NCI-H524 (cell line): ENCODE measurements at places on chromosomes 3 and 15.

DNA sequence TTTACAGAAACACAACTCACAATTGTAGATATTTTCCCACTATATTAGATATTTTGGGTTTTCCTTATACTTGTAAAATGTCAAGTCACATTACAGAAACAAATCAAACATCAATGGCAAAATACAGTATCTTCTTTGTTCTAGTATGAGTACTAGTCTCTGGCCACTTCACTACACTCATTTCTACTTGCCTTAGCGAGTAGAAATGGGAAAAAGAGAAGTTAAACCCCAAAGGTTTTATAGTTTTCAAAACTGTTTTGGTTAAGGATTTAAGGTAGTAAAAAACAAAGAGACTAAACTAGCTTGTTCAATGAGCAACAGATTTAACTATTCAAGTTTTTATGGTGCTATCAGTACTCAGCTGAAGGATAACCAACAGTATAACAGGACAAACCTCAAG, 81.7 kb downstream of the BTD start:
- DNase-seq: no peak

DNA sequence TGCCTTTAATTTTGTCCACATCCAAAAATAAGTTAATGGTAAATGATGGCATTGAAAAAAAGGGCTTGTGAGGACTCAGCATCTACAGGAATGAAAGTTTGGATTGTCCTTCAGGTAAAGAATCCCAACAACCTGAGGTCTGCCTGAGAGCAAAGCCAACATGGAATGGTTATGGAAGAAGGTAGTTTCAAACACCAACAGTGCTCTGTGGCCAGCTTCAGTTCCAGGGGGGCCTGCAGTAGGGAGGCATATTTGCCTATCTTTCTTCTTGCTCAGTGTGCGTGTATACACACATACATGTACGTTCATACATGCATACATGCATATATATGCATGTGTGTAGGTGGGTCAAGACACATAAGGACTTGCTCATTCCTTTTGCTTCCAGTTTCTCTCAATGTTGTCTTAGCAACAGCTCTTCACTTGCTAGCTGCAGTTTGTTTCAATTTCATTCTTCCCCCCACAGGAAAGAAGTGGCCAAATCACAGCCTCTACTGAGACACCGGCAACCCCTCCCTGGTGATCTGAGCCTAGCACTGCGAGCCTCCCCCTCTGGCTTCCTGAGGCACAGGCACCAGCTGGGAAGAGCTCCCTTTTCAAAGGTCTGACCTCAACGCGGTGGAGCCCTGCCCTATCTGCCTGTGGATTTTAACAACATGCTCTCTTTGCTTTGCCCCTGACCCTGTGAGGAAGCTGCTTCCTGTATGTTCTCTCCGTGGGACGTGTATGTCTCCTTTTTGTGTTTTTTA, 146.2 kb downstream of the KLF13 start:
- DNase-seq: peak; percentile 80

DNA sequence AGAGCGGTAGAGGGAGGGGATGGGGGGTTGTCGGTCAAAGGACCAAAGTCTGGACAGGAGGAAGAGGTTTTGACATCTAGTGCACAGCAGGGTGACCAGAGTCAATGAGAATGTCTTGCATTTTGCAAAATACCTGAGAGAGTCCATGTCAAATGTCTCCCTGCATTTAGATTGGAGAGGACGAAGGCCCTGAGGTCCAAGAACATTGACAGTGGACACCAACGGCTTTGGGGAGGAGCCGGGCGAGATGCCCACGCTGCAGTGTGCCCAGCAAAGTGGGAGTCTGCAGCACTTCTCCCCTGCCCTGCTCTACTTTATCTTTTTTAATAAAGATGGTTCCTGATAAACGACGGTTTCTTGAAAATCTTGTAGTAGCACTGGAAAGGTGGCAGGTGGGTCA, 67.4 kb upstream of the TAMM41 start:
- DNase-seq: no peak

- DNase-seq: no peak
These were observed 368.6 kb upstream of the GBE1 start for GRCh38 chr3:82130046-82130445.

DNA sequence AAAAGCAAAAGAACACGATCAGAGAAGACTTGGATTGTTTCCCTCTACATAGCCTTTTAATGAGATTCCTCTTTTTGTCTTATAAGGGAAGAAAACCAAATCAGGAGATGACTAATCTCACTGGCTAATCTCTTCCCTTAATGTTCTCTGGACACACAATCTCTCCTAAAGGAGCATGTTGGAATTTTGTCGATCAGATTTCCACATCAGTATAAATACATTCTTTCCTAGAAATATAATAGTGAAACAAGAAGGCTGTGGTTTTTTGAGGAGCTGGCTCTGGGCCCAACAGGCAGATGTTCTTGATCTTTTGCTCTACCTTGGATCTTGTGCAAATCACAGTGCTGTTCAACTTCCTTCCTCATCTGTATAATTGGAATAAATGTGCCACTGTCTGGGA, 94.0 kb downstream of the GTPBP8 start:
- no peak for DNase-seq

- DNase-seq: no peak
These were observed 72.0 kb downstream of the TFDP2 start for GRCh38 chr3:142077155-142077858.

GRCh38 chr3:148435534-148435933, 262.2 kb upstream of the AGTR1 start:
- DNase-seq: no peak

DNA sequence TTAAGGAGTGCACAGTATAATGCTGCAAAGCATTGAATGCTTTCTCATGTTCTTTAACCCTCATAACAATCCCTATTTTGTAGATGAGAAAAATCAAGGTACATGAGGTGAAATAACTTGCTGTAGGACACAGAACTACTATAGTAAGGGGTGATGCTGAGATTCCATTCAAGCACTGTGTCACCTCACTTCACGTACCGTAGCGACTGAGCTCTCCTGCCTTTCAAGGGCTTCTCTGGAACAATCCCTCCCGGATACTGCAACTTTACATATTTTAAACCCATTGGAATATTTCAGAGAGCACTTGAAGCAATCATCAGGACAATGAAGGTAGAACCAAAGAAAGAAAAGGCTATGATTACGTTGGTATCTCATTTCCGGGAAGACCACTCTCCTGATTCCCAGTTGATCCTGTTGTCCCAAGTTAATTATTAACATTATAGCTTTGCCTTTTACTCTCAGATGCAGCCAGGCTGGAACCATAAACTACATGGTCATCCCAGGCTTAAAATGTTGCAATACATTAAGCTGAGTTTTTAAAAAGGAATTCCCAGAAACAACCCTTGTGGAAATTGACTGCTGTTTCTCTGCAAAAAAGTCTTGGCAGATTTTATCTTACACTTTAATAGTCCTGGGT, 252.2 kb upstream of the IGF1R start:
- DNase-seq: no peak

- no peak for DNase-seq
These were observed 27.0 kb downstream of the NCBP2 start for GRCh38 chr3:196915375-196915774.

DNA sequence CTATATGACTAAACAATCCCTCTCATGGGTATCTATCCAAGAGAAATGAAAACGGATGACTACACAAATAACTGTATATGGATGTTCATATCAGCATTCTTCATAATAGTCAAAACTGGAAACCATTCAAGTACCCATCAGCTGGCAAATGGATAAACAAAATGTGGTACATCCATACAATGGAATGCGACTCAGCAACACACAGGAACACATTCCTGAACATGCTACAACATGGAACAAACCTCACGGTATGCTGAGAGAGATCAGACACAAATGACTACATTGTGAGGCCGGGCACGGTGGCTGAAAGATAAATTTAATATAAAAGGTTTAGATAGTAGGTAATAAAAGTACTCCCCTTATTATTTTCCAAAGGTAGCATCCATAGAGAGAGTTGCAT, 42.6 kb downstream of the CCR4 start:
- DNase-seq: no peak

DNA sequence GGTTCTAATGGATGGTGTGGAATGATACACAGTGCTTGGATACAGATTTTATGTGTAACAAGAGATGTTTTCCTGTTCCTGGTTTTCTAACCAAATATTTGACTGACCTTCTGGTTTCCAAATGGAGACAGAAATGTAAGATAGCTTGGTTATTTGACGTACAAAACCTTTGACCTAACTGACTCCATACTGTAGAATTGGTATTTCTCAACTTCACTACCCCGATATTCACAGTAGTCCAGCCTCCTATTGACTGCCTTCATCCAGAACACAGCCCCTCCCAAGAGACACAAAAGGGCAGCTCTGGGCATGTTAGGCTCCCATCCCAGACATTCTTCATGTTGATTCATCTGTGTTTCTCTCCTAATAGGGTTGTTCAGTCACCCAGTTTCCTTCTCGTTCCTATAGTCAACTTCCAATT, 33.4 kb downstream of the MYO1E start:
- no peak for DNase-seq

DNA sequence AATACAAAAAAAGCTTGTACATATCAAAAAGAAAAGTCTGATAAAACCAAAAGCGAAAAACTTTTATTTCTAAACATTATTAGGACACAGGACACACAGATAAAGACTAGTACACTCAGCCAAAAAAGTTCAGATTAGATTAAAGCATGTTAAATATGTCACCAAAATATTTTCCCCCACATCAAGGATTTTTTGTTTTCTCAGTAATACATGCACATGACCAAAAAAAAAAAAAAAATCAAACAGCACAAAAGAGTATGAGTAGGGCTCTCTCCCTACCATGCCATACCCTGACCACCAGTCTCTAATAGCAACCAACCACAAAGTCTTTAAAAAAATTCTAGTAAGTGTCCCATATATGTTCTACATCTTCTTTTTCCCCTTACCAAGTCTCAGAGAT, 77.4 kb downstream of the LRRFIP2 start:
- DNase-seq: no peak

GRCh38 chr3:47347217-47347801, 33.5 kb upstream of the PTPN23 start:
- DNase-seq: no peak

DNA sequence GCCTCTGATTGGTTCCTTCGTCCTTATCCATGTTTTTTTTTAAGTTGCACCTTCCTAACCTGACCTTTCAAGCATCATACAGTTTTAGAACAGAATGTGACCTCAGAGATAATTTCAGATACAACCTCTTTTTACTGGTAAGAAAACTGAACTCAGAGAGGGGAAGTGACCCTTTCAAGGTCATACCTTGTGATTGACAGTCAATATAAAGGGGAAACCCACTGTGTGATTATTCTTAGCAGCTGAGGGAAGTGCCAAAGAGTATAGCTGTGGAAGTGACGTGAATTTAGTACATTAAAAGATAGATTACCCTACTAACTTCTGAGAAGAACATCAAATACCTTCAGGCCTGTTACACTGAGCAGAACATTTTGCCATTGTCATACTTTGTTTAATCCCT, 319.4 kb downstream of the NEK10 start:
- no peak for DNase-seq

- no peak for DNase-seq
These were observed 26.0 kb upstream of the PEX5L start for GRCh38 chr3:180062771-180063170.

- no peak for DNase-seq
These were observed 43.0 kb upstream of the KY start for GRCh38 chr3:134693804-134694203.

DNA sequence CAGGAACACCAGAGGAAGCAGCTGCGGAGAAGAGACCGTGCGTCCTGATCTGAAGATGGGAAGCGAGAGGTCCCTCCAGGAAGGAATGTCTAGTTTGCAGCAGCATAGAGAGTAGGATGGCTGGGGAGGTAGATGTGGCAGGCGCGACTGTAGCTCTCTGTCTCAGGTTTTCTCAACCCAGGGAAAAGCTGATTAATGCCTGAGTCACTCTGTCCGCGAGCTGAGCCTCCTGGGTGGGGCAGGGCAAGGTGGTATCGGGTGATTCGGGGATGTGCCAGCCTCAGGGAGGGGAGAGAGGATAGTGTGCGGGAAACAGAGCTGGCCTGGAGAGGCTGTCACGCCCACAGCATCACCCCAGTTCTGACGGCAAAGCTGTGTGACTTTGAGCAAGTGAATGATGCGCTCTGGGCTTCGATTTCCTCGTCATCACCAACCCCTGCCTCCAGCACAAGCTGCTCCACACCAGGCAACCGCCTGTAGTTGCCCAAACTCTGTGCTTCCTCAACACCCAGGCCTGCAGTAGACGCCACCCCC, 28.4 kb downstream of the CPN2 start:
- DNase-seq: no peak

DNA sequence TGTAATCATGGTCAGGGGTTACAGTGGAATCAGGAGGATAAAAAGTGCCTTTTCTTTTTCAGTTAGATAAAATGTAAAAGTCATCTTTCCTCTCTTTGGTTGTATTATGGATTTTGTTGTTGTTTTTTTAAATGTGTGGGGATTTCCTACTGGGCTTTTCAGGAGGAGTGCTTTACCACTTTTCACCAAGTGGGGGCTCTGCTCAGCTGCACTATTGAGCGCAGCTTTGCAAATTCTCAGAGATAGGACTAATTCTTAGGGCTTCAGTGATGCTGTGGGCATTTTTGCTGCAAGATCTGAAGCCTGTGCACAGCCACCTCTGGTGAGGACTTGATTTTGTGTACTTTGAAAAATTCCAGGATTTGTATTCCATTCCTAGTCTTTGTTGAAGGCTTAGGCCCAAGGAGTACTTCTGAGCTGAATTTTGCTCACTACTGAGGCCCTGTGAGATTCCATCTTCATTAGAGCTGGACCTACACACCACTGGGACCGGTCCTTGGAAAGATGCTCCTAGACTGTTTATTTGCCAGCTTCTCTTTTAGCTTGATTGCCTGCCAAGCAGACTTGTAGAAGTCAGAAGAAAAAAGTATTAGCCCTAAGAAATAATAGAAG, 7.5 kb downstream of the GNB5 start:
- peak; percentile 58 for DNase-seq

GRCh38 chr3:177578488-177578887, 381.2 kb upstream of the TBL1XR1 start:
- no peak for DNase-seq

- DNase-seq: no peak
These were observed 91.4 kb downstream of the CTNNB1 start for GRCh38 chr3:41290736-41291135.

GRCh38 chr15:58490888-58491473, 59.2 kb downstream of the LIPC start:
- DNase-seq: no peak

DNA sequence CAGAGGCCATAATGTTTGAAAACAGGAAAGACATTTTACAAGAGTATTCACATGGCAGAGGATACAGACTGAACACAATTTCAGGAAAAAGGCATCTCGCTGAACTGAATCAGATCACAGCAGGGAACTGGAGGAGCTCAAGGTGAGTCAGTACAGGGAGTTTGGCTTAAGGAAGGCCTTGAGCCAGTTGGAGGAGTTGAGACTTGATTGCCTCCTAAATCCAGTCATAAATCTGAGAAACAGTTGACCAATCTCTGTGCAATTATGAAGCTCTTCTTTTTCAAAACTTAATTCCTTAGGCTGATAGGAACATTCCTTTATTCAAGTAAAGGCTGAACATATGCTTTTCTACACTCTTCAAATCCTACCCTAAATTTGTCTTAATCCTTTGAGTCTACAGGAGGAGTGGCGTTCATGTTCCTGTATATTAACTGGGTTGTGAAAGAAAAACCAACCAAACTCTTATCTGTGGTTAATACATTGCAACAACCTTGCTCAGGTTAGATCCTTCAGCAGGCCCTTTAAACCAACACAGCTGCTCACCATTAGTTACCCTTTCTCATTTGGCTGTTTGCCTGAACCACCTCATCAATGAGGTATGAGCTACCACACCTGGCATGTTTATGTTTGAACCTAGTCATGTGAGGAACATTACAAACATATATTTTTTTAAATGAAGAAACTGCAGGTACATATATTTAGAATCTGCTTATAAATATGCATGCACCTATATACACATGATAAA, 404.1 kb upstream of the ATP11B start:
- DNase-seq: no peak

- DNase-seq: peak; percentile 83
These were observed 36.8 kb upstream of the TSPAN3 start for GRCh38 chr15:77107531-77108355.
